ENCODE measurements at places on chromosomes 5 and 9.

GRCh38 chr5:9771079-9771478 is 140.9 kb upstream of the TAS2R1 start:
- DNase-seq, result no peak

- no peak for DNase-seq
Observed at GRCh38 chr5:113293975-113294310, 140.8 kb downstream of the TSSK1B start.

- DNase-seq, result no peak
Observed at GRCh38 chr9:133664173-133665050, 28.2 kb downstream of the DBH start.

DNA sequence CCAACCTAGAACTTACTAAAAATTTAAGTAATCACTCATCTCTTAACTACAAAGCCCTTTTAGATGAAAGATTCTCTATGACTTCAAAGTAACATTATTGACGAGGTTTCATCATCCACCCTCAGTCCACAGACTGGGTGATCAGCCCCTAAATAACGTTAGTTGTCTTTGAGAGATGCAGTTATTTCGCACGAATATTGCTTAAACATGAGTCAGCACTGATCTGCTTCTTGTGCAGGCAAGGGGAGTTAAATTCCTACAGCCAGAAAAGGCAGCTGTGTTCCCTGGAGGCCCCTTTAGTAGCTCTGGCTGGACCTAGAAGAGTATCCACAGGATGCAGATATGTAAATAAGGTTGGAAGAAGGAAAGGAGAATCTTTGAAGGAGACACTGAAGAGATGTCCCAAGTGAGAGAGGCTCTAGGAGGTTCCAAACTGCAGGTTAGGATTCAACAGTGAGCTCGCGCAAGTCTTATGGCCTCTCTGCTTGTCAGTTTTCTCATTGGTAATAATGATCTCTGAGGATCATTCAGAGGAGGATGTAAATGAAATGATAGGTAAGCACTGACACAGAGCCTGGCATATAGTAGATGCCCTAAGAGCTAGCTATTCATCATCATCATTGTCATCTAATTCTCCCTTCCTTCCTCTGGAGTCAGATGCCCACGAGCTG is 122.2 kb upstream of the MAN2A1 start:
- no peak for DNase-seq

DNA sequence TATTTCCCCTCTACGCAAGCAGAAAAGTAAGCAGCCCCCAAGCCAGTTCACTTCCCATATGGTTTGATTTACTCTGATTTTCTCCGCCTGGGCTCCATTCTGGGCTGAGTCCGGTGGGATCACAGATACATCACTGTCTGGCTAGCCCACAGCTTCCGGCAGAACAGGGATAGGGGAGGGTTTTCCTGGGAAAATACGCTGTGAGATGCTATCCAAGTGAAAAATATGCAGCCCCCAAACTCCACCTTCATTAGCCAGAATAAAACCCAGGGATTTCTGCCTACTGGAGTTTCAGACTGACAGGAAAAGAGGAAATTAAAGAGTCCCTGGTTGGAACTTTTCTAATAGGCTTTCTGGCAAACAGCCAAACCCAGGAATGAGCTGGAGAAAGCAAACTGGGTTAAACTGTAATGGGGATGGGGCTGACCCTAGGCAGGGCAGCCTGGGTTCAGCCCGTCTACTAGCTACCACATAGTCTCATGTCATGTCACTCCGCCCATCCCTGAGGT is 16.9 kb upstream of the NIPAL4 start:
- DNase-seq, result no peak

DNA sequence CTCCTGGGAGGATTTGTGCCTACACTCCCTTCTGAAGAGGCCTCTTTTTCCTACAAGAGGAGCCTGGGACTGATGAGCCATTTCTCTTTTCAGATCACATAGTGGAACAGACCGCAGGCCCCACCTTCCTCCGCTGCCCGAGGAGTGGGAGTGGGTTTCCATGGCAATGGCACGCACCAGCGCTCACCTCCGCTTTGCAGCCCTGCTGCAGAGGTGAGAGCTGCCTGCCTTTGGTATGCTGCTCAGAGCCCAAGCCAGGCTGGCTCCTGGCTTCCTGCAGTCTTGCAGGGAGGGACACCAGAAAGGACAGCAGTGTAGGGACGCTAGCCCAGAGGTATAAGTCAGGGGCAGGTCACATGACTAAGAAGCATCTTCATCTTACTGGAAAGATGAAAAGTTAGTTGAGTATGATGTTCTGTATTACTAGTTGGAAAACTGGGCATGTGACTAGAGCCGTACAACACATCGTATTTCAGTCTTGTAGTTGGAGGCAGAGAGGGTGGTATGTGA is 12.4 kb downstream of the PTTG1 start:
- DNase-seq, result no peak

GRCh38 chr9:29078063-29078666 is 1504.9 kb upstream of the C9orf72 start:
- DNase-seq, result no peak

- DNase-seq, result no peak
Observed at GRCh38 chr9:24051587-24051986, 225.5 kb upstream of the ELAVL2 start.

DNA sequence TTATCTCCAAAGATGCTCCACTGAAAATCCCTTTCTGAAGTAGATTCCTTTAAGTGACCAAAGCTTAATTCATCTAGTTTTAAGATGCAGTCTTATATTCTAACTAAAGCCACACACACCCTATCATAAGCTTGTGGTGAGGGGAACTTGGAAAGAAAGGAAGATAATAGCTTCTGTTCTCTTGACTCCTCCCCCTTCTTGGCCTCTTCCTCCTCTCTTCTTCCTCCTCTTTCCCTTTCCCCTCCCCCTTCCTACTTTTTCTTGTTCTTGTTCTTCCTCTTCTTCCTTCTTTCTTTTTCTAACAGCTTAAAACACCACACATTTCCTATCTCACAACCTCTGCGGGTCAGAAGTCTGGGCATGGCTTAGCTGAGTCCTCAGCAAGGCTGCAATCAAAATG is 23.5 kb downstream of the IL7R start:
- no peak for DNase-seq

DNA sequence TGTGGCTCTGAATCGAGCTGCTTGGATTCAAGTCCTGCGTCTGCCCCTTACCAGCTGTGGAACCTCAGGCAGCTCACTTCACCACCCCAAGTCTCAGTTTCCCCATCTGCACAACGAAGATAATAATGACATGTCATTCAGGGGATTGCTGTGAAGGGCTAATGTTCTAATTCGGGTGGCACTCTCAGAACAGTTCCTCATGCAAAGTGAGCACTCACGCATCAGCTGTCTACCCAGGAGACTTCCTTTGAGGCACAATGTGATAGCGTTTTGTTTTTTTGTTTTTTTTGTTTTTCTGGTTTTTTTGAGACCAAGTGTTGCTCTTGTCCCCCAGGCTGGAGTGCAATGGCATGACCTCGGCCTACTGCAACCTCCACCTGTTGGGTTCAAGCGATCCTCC is 56.4 kb downstream of the NTNG2 start:
- no peak for DNase-seq

- no peak for DNase-seq
Observed at GRCh38 chr5:143220748-143221251, 182.7 kb downstream of the NR3C1 start.

DNA sequence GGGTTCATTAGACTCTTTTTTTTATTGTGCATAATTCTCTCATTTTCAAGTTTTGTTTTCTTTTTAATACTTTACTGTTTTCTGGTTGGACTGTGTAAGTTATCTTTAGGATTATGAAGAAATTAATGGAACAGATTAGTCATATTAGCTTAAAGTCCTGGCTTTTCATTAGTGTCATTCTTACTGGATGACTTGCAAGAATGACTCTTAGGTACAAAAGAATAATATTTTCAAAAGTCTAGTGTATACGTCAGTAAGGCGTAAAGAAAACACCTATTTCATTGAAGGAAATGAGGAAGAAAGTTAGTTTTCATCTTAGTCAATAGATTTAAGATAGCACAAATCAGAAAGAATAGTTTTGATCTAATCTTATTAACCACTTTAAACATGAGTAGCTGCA is 20.4 kb downstream of the UHRF2 start:
- no peak for DNase-seq

- no peak for DNase-seq
Observed at GRCh38 chr9:115161446-115161845, 43.5 kb upstream of the TNC start.

DNA sequence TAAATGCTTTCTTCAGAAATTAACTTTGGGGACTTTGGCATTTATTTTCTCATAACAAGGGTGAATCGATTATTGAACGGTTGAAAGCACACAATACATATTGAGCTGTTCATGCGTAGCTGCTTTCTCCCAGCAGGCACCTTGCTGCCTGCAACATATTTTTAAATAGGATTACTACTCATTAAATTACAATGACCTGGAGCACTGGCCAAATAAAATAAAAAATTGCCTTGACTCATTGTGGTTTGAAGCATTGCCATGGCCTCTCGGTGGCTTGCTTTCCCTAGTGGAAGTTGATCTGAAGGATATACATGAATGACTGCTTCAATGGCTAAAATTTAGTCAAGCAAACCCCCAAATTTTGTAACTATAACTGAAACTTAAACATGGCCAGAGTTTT is 181.6 kb upstream of the NUDT12 start:
- DNase-seq, result no peak

DNA sequence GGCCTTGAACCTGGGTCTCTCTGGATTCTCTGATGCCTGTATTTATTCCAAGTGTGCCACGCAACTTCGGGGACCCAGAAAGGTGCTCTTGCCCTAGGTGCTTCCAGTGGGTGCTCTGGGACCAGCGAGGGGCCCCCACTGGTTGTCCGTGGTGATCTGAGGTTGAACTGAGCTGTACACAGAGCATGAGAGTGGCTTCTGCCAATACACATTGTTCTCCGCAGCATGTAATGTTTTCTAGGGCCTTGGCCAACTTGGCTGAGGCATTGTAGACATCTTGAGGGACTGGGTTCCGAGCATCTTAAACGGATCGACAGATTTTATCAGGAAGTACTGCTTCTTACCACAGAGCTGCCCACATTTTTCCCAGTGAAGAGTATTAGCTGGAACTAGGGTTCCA is 117.9 kb downstream of the MTX3 start:
- no peak for DNase-seq

GRCh38 chr5:55234121-55234700 is 803 bp upstream of the CCNO start:
- DNase-seq, result no peak

DNA sequence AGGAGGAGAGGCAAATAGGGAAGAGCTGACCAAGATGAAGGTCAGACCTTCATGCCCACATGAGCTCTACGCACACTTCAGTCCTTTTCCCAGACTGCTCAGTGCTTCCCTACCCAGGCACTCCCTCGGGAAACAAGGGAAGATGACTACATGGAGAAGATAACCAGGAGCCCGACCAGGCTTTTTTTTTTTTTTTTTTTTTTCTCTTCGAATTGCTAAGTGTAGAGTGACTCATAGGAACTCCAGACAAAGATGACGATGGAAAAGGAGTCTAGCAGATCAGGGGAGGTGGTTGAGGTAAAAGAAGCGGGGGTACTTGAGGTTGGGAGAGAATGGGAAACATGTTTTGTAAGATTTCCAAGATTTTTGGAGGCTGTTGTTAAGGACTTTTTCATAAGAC is 526.1 kb downstream of the BNC2 start:
- DNase-seq, result no peak

DNA sequence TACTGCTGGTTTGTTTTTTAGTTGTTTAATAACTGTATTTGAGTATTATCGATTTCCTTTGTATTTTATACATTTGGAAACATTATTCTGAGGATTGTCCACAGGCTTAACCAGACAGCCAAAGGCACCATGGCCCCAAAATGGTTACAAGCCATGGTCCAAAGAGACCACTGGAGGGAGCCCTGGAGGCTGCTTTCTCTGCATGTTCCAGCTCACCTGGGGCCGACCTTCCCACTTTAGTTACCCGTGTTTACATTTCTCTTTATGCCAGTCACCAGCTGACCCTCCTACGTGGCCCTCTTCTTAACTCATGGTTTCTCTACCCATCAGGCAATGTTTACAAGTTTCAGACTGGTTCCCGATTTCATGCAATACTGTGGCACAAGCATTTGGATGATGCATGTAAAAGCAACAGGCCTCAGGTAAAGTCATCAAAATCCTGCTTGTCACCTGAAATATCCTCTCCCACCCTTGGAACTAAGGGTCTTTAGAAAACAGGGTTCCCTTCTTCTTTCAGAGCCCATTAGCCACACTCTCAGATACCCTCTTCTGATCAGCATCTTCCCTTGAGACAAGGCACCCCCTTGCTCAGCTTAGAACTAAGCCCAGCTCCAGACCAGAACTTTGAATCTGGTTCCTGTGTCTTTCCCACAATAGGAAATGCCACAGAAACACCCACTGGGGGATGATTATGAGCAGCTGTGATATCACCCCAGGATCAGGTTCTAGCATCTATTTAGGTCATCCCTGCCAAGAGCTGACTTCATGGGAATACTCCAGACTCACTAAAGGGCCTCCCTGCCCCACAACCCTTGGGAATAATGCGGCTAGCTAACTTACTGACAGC is 49.9 kb upstream of the GARNL3 start:
- DNase-seq, result no peak

GRCh38 chr9:4424891-4425290 is 65.4 kb upstream of the SLC1A1 start:
- no peak for DNase-seq

DNA sequence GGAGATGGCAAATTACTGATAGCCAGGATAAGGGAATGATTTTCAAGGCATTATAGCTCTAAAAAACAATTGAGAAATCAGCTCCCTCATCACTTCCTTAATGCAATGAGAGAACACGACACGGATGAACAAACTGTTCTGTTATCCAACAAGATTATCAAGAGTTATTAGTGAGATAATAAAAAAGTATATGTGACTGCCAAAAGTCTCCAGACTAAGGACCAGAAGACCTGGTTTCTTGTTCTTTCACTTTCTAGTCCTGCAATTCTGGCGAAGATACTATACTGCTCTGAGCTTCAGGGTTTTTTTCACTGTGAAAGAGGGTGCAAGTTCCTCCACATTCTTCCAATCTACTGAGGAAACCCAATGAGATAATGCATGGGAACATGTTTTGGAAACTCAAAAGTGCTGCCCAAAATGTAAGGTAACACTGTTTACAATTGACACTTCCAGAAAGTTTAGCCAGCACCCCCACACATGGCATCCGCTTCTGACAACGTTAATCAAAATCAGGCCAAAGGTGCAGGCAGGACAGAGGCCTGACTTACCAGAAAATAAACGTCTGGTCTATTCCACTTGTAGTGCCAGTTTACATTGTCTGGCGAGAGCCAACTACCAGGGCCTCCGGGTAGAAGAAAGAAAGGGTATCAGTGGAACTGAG is 254.2 kb downstream of the DOCK8 start:
- no peak for DNase-seq

- no peak for DNase-seq
Observed at GRCh38 chr5:421901-422300, 21.1 kb upstream of the EXOC3 start.

DNA sequence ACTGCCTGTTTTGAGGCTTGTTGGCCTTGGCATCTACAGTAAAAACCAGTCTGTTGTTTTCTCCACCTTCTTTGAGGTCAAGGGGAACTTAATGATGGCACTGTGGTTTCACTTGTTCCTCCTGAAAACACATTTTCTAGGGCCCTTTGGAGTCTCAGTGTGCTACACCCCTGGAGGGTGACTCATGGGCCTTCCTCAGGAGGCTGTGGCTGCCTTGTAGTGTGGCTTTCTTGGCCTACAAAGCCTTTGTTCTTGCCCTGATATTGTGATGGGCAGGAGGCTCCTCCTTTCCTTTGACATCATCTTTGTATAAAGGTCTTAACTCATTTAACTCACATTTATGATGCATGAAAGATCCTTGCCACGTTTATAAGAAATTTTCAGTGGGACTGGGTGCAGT is 56.3 kb upstream of the GPBP1 start:
- DNase-seq, result peak; percentile 66

GRCh38 chr5:1190837-1191239 is 10.6 kb upstream of the SLC6A19 start:
- DNase-seq, result no peak
